Small intestine (tissue), 16 donors: ENCODE measurements at places on chromosomes 3 and 15. TPM values are rescaled to one million over a fixed set of nuclear protein-coding genes. Genes with fewer than 3 reads are reported as not detected.

The CHRM5 gene
- polyA plus RNA-seq: not detected

The DET1 gene
- 1.1 TPM for polyA plus RNA-seq

The CPA3 gene
- polyA plus RNA-seq: 0.56 TPM

The EPHB1 gene
- 1.0 TPM for polyA plus RNA-seq

DNA sequence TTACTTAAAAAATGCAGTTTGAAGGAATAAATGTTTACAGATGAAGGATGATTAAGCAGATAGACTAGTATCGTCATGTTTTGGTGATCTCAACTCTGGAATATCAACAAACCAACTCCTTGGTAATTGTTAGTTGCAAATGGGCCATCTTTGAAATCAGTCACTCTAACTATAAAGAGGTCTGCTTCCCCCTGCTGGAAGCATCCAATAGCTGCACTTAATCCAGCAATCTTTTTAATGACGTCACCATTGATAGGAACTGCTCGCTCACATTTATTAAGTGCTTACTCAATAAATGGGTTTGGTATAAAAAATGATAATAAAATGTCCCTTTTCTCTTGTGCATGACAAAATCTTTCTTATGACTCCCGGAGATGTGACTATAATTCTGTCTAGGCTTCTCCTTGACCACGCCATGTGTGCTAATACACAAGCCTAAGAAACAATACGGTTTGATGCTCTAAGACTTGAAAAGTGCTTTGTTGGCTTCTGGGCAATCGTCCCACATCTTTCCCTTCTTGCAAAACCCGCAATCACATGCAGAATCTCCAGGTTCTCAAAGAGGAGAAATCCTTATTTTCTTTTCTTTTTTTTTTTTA is 227.6 kb upstream of the POU1F1 start:
- DNase-seq: peak; percentile 72

GRCh38 chr3:141231952-141232823 is 563 bp downstream of the PXYLP1 start:
- peak; percentile 70 for DNase-seq

- no peak for DNase-seq
These were observed 1.2 kb downstream of the RASGRF1 start for GRCh38 chr15:79089331-79089889.

- DNase-seq: no peak
These were observed 82.8 kb downstream of the TIGIT start for GRCh38 chr3:114376516-114377185.

- no peak for DNase-seq
These were observed 47.1 kb upstream of the AKAP13 start for GRCh38 chr15:85333132-85333831.

- DNase-seq: no peak
These were observed 2.0 kb downstream of the NDUFB5 start for GRCh38 chr3:179606534-179607085.

DNA sequence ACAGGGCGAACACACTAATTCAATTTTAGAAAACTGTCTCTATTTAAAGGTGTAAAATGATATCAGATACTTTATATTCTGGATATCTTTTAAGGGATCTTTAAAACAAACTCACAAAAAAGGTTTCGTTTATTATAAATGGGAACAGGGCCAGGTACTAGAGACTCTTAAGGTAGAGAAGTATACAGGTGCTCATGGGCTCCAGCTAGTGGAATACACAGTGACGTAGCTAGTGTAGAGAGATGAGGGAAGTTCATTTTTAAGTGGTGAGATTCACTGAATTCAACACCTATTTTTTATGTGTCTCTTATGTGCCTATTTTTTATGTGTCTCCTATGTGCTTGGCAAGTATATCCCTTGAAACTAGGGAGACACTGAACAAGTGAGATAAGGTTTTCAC is 132.7 kb upstream of the FAM3D start:
- DNase-seq: no peak

- DNase-seq: no peak
These were observed 23.5 kb upstream of the STIMATE start for GRCh38 chr3:52920841-52921240.

- DNase-seq: no peak
These were observed 119.1 kb upstream of the TMC3 start for GRCh38 chr15:81492969-81493645.

DNA sequence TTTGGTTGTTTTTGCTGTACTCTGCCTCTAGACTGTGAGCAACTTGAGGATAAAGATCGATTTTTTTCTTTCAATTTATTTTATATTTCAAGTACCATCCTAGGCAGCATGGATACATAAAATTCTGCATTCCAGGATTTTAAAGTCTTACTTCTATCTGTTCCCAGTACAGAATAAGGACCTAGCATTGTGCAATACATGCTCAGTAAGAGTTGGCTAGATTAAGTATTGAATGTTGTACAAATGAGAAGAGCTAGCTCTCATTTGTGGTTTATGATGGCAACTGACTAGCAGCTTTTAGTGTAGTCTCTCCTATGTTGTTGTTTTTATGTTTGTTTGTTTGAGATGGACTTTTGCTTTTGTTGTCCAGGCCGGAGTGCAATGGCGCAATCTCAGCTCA is 222.7 kb downstream of the TP63 start:
- DNase-seq: no peak

DNA sequence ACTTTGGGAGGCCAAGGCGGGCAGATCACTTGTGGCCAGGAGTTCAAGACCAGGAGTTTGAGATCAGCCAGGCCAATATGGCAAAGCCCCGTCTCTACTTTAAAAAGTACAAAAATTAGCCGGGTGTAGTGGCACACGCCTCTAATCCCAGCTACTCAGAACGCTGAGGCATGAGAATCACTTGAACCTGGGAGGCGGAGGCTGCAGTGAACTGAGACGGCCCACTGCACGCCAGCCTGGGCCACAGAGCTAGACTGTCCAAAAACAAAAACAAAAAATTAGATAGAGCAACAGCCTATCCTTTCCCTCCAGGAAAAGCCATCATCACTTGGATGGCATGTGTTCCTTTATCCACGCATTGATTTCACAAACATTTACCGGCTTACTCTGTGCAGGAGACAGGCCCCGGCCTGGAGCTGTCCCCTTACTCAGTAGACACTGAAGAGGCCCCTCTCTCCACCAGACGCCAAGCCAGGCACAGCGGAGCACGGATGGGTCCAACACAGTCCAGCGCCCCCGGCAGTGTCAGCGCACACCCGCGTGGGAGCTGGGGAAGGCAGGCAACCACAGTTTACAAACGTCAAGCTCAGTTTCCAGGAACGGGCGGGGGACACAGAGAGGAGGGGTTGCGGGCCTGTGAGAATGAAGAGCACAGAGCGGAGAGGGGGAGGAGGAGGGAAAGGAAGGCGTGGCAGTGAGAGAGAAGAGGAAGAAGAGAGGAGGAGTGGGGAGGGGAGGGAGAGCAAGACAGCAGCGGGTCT is 3.1 kb downstream of the GP5 start:
- DNase-seq: peak; percentile 13

GRCh38 chr3:45552031-45552793 is 42.3 kb upstream of the LIMD1 start:
- no peak for DNase-seq

- DNase-seq: peak; percentile 81
These were observed 13.5 kb upstream of the NR2C2 start for GRCh38 chr3:14933820-14934425.

- DNase-seq: peak; percentile 33
These were observed 144.9 kb downstream of the EDEM1 start for GRCh38 chr3:5332270-5332956.

DNA sequence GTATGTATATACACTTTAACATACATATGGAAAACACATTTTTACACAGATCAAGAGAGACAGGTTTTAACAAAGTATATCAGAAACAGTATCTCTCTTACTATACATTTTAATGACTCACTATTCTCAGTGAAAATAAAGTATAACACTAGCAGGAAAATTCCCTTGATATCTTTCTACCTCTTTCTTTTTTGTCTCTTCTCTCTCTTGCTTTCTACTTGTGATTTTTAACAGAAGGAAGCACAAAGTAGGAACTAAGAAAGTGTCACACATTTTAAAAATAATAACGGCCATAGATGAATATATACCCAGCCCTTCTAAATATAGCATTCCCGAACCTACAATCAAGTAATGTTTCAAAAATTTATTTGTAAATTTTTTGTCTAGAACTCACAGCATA is 4.8 kb downstream of the DENND4A start:
- no peak for DNase-seq
